ENCODE measurements at places on chromosomes 6 and 20.

DNA sequence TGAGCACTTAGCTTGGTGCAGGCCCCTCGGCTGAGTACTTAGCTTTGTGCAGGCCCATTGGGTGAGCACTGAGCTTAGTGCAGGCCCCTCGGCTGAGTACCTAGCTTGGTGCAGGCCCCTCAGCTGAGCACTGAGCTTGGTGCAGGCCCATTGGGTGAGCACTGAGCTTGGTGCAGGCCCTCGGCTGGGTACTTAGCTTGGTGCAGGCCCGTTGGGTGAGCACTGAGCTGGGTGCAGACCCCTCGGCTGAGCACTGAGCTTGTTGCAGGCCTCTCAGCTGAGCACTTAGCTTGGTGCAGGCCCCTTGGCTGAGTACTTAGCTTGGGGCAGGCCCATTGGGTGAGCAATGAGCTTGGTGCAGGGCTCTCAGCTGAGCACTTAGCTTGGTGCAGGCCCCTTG, 387.1 kb downstream of the THBS2 start:
- no peak for DNase-seq

DNA sequence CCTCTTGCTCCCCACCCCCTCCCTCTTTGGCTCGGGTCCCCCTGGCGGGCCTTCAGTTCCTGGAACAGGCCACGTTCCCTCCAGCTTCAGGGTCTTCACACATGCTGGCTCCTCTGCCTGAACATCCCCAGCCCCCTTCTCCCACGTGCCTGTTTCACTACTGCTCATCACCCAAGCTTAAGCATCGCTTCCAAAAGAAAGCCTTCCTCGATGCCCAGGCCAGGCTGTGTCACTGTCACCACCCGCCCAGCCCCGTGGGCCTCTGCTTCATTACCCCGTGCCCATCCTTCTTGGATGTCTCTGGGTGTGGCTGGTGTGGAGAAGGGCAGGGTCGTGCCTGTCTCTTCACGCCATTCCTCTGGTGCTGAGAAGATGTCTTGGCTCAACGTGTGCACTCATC, 2.8 kb downstream of the DLGAP4 start:
- DNase-seq: no peak

- DNase-seq: no peak
Measured at GRCh38 chr20:61682114-61682995, 383.3 kb downstream of the TAF4 start.

DNA sequence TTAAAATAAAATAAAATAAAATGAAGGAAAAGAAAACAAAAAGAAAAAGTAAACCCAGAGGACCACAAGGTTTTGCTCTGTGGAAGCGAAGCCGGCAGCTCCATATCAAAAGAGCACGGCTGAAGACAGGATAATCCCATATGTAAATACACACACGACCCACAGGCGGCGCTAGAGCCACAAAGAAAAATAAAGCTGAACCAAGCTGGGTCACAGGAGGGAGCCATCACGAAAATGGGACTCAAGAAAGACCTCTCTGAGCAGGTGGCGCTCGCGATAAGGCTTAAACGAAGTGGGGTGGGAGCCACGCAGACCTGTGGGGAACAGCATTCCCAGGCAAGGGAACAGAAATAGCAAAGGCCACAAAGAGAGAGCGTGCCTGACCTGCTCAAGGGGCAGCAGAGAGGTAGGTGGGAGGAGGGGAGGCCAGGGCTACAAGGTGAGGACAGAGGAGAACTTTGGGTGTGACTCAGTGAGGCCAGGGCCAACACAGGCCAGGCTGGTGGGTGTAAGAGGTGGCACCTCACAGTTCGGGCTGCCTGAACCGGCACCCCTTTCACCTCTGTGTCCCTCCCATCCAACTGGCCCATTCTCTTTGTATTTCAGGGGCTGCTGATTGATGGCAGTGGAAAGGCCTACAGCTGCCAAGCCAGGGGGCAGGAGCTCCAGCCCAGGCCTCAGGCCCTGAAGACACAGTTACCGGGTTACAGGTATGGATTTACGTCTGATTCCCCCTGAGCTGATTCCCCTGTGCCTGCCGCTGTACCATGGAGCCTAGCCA, 26.0 kb downstream of the PTGIS start:
- peak; percentile 68 for DNase-seq

DNA sequence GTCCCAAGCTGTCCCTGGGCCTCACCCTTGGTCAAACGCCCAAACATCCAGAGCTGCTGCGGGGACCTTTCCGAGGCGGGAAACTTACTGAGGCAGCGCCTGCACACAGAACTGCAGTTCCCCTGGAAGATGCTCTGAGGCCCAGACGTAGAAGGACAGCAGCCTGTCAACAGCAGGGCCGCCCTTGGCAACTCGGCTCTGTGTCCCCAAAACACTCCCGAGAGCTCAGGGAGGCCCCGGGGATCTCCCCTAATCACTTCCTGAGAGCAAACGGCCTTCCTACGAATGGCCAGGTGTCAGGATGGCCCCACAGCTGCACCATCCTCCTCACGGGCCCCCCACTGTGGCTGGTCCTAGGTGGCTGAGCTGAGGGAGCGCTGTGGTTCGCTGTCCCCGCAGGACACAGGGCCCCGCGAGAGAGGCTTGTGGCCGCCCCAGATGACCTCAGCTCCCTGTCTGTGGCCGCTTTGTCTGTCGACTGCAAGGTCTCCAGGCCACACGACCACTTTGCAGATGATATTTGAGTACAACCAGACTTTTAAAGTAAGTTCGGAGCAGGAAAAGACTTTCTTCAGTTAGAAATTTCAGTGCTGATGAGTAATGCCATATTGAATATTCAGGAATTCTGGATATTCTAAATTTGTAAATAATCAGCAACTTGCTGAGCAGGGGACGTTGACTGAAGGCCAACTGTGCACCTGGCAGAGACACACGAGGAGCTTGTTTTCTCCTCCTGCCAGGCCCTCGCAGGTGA, 46.0 kb downstream of the DLL1 start:
- DNase-seq: no peak

DNA sequence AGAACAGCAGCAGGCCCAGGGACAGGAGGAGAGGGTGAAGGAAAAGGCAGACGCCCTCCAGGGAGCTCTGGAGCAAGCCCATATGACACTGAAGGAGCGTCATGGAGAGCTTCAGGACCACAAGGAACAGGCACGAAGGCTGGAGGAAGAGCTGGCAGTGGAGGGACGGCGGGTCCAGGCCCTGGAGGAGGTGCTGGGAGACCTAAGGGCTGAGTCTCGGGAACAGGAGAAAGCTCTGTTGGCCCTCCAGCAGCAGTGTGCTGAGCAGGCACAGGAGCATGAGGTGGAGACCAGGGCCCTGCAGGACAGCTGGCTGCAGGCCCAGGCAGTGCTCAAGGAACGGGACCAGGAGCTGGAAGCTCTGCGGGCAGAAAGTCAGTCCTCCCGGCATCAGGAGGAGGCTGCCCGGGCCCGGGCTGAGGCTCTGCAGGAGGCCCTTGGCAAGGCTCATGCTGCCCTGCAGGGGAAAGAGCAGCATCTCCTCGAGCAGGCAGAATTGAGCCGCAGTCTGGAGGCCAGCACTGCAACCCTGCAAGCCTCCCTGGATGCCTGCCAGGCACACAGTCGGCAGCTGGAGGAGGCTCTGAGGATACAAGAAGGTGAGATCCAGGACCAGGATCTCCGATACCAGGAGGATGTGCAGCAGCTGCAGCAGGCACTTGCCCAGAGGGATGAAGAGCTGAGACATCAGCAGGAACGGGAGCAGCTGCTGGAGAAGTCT, 25.5 kb downstream of the C20orf173 start:
- no peak for DNase-seq

GRCh38 chr6:127092466-127092865, 26.0 kb upstream of the RSPO3 start:
- no peak for DNase-seq
